Cerebellar nuclear complex (tissue), 1 donor: ENCODE measurements at places on chromosomes 13 and 19.

GRCh38 chr19:36265064-36265463 lies 50.2 kb downstream of the ZNF146 start:
- no peak for DNase-seq

GRCh38 chr13:75724752-75725517 lies 88.8 kb downstream of the LMO7 start:
- DNase-seq = no peak

GRCh38 chr19:36915992-36916830 lies at the start of the genes ZNF568 and ZNF829:
ZNF568 (plus strand) TSS chr19:36916332; CDS start chr19:36922771, 6,439 bp downstream.
ZNF829 (minus strand) TSS chr19:36916291; CDS start chr19:36915167, 1,124 bp downstream.
- DNase-seq = peak; percentile 23

GRCh38 chr19:47786566-47786965 lies 8.1 kb downstream of the SELENOW start:
- DNase-seq = no peak

- no peak for DNase-seq
Observed at GRCh38 chr13:19860884-19861655, 2.4 kb downstream of the ZMYM5 start.

DNA sequence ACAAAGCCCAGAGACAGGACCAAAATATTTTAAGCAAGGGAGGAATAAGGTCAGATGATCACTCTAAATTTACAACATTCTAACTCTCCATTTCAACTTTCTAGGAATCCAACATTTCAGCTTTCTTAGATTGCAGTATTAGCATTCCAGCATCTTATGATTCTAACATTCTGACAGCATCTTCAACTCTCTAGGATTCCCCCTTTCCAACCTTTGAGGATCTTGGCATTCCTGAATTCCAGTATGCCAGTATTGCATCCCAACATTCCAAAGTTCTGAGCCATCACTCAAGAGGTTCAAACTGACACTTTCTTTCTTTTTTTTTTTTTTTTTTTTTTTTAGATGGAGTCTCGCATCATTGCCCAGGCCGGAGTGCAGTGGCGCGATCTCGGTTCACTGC lies 13.8 kb downstream of the TGFB1 start:
- no peak for DNase-seq

GRCh38 chr19:43605875-43606568 lies 5.9 kb upstream of the SRRM5 start:
- DNase-seq = no peak

- DNase-seq = no peak
Observed at GRCh38 chr13:80361883-80362327, 21.0 kb upstream of the SPRY2 start.

DNA sequence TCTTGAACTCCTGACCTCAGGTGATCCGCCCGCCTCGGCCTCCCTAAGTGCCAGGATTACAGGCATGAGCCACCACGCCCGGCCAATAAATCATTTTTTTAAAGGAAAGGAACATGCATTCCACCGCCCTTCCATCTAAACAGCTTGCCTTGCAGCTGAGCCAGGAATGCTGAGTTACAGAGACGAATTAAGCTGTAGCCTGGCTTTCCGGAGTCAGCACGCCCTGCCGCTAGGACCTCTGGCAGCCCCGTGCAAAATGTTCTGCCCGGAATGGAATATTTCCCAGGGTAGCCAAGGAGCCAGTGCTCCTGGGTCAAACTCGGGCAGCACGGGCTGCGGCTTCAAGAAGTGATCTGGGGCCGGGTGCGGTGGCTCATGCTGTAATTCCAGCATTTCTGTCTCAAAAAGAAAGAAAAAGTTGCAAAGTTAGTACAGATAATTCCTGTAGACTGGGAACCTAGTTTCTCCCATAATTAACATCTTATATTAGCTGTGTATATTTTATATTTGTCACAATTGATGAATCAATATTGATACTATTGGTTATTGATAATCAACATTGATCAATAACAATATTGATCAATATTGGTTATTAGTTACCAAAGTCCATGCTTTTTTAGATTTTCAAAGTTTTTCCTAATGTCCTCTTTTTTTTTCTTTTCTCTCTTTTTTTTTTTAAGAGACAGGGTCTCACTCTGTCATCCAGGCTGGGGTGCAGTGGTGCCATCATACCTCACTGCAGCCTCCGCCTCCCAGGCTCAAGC lies 19.2 kb downstream of the ATCAY start:
- DNase-seq = no peak

- DNase-seq = no peak
Observed at GRCh38 chr19:18234194-18234593, 8.0 kb upstream of the PDE4C start.

GRCh38 chr19:2341244-2341751 lies 12.8 kb downstream of the SPPL2B start:
- DNase-seq = no peak

- no peak for DNase-seq
Observed at GRCh38 chr19:6476155-6476895, 5.3 kb downstream of the DENND1C start.

DNA sequence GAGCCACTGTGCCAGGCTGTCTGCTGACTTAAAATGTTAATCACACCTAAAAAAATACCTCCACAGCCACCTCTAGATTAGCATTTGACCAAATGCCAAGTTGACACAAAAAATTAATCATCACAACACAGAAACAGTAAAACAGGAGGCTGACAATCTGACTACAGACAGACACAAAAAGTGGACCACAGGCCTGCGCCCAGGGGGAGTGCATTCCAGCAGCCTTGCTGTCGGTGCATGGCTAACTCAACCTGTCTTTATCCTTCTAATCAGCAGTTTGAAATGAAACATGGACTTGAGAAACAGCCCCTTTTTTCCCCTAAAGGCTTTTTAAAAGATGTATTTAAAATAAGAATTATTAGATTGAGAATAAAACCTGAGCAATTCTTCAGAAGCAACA lies 34.0 kb downstream of the RASL11A start:
- no peak for DNase-seq
